ENCODE measurements at places on chromosomes 13 and 19. TPM values are rescaled to one million over a fixed set of nuclear protein-coding genes. Genes with fewer than 3 reads are reported as not detected.

Gene SGCG
- not detected for total RNA-seq

Gene TLE5
- total RNA-seq, result 230 TPM

Gene FAM216B
- not detected for total RNA-seq

Gene SIGLEC11
- total RNA-seq, result not detected

Gene CCNE1
- total RNA-seq, result 25.2 TPM

Gene S1PR4
- total RNA-seq, result 0.12 TPM

Gene SCN1B
- 19.3 TPM for total RNA-seq

Gene ZNF547
- total RNA-seq, result 1.1 TPM

All from A549 treated with CpdA at 1 μM for 4 hours (cell line).